ENCODE measurements at places on chromosomes 5 and 9.

DNA sequence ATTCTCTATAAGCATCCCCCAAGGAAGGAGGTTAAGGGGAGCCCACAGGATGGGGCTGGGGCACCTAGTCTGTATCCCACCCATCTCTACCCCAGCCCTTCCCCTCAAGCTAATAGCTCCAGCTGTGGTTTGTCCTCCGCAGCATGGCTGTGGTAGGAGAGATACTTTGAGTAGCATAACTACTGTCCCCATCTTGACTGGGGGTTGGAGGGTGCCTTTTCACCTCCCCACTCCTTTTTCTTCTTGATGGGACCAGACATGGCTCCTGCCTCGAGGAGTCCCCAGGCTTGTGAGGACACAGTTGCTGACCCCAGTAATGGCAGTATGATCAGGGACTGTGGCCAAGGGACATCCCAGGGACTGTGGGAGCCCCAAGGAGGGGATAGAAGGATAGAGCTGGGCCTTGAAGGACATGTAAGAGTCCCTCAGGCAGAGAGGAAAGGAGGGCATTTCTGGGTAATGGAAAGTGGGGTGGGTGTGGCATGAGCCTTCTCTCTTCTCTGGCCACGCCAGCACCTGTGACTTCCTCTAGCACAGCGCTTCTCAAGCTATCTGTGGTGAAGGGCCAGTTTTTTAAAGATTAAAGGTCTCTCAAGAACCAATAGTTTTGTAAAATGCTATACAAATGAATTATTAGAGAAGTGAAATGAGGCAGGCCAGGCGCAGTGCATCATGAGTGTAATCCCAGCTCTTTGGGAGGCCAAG, 14.0 kb downstream of the OLFML2A start:
- no peak for DNase-seq

- no peak for DNase-seq
These were observed 132.8 kb upstream of the TAF11L2 start for GRCh38 chr5:17364987-17365810.

- no peak for DNase-seq
These were observed 128.1 kb upstream of the LMX1B start for GRCh38 chr9:126485662-126486061.

GRCh38 chr9:81289622-81290021, 399.7 kb downstream of the TLE1 start:
- DNase-seq = no peak

DNA sequence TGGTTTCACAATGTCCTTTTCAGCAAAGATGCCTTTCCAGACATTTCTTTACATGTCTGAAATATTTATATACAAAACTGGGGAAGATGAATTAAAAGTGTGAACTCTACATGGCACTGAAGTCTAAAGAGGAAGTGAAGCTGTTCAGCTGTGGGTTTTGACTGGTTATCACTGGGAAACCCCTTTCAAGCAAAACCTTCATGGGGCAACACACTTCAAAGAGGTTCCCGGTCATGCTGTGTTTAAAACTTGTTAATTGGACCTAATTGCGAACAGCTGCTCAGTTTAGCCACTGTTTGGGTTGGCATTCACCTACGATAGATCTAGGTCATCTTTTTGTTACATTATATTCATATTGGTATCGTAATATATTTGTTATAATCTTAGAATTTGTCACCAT, 20.0 kb upstream of the GDNF start:
- no peak for DNase-seq

GRCh38 chr5:36300927-36301540, 668 bp downstream of the RANBP3L start:
- DNase-seq = no peak

DNA sequence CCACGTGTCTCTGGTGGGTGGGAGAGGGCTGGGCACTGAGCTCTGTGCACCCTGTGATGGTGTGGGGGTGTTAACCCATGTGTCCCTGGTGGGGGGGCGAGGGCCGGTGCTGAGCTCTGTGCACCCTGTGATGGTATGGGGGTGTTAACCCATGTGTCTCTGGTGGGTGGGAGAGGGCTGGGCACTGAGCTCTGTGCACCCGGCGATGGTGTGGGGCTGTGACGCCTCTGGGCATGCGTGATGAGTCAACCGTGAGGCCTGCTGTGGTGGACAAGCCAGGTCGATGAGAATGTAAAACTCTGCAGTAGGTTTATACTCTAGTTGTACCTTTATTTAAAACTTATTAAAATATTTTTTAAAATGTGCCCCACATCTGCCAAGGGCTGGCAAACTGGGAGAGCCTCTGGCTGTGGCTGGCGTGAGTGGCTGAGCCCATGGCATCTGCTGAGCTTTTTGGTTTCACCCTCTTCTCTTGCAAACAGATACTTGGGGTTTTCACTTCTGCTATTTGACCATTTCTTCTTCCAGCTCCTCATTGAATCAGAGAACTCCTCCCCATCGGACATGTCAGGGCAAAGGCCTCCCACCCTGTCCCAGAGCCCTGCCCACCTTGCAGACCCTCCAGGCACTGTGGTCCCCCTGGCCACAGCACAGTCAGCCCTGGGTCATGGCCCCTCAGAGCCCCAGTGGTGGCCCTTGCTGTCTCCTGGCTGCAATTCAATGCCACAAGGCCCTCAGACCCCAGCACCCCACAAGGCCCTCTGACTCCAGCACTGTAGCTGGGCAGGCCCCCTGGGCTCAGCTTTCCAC, 18.5 kb upstream of the EXOC3 start:
- DNase-seq = no peak

- no peak for DNase-seq
These were observed 61.5 kb upstream of the CTXN3 start for GRCh38 chr5:127587246-127587917.

- DNase-seq = peak; percentile 65
These were observed 14.0 kb upstream of the PWWP2A start for GRCh38 chr5:160133071-160133917.

- peak; percentile 67 for DNase-seq
These were observed 31.6 kb downstream of the IER5L start for GRCh38 chr9:129146441-129146941.

- no peak for DNase-seq
These were observed 11.7 kb downstream of the SH3PXD2B start for GRCh38 chr5:172442592-172442991.

- DNase-seq = no peak
These were observed 19.3 kb upstream of the ORM1 start for GRCh38 chr9:114303571-114303970.

DNA sequence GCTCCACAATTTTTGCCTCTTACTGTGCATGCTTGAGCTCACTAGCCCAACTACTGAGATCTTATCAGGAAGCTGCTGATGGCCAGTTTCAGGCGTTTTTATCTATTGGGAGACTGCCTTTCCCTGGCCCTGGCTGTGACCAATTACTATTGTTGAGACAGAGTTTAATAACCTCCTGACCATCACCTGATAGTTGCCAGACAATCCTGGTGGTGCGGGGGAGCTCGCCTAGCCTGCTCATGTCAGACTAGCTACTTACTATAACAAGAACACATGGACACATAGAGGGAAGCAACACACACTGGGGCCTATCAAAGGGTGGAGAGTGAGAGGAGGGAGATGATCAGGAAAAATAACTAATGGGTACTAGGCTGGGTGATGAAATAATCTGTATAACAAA, 13.0 kb upstream of the OXCT1 start:
- no peak for DNase-seq

DNA sequence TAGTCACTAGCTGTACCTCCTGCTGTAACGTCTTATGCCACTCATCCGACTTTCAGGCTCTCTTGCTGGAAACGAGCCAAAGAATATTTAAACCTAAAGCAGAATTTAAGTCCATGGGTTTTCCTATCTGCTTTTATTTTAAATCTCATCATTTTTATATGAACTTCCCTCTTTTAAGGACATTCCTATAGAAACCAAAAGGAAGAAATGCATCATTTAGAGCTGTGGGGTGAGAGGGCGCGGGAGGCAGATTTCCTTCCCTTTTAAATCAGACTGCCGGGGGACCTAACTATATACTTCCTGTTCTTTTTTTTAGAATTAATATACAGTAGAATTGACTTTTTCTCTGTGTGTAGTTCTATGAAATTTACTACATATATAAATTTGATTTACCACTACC, 468.8 kb downstream of the BNC2 start:
- DNase-seq = no peak

DNA sequence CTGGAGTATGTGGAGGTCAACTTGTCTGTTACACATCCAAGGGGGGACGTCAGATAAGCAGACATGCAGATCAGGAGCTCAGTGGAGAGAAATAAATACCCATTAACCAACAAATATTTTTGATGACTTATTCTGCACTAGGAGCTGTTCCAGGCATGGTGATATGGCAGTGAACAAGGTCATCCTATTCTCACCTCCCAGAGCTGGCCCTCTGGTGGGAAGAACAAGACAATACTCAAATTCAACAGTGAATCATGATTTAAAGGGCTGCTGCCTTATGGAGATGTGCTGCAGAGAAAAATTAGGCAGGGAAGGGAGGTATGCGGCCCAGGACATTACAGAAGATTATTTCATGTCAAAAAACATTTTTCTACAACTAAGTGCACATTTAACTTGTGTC, 36.5 kb downstream of the SYK start:
- no peak for DNase-seq

GRCh38 chr5:16871746-16872339, 64.2 kb downstream of the MYO10 start:
- peak; percentile 47 for DNase-seq

- no peak for DNase-seq
These were observed 37.7 kb downstream of the NR4A3 start for GRCh38 chr9:99859243-99859980.

- DNase-seq = no peak
These were observed 111.1 kb upstream of the RASA1 start for GRCh38 chr5:87156631-87157030.

DNA sequence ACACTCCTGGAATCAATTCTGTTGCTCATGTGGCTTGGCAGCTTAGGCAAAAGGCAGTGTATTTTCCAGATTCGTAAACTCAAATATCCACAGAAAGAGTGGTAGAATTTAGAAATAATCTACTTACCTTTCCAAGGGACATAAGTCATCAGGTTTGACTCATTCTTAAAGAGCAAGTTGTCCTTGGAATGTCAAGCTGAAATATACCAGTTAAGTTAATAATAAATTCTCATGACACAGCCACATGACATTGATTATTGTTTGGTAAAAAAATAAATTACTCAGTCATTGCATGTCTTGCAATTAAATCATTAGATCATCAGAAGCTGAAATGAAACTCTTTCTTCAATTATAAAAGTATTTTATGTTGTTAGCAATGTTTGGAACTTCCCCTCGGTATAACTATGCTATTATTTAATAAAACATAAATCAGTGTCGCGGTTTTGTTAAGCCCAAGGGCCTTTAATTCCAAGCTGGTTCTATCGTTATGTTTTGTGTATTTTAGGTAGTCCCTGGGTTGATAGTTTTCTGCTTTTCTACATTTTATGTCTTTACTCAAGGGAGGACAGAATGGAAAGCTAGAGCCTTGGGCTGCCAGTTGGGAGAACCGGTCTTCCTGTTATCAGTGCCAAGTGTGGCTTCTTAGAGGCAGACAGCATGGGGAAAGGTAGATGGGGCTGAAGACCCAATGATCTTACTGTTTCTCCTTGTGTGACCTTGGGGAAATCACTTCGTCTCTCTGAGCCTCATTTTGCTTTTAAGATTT, 79.3 kb upstream of the PRLR start:
- DNase-seq = no peak

- DNase-seq = peak; percentile 80
These were observed 102.5 kb upstream of the PANK3 start for GRCh38 chr5:168681556-168682183.

DNA sequence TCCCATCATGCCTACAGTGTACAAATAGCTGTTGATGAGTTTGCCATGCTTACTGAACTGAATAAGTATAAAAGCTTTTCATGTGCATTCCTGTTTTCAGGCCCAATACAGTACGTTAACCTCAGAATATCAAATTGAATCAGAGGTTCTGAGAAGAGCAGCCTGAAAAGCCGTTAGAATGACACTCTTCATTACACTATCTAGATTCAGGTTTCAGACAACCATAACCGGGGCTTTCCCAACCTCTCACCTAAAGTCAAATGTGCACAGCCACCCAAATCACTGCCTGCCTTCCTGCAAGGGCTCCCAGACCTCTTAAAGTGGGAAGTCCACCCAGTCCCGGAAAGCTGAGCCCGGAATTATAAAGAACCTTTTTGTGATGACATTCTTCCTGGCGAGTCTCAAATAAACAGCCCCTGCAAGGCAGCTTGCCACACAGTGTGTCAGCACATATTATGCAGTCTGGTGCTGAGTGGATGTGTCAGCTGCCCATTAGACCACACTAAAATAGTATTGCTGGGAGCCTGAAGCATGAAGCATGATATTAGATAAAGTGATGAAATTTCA, 245.8 kb downstream of the TLE4 start:
- DNase-seq = peak; percentile 26

- no peak for DNase-seq
These were observed 702 bp downstream of the TMEM8B start for GRCh38 chr9:35829764-35830096.

DNA sequence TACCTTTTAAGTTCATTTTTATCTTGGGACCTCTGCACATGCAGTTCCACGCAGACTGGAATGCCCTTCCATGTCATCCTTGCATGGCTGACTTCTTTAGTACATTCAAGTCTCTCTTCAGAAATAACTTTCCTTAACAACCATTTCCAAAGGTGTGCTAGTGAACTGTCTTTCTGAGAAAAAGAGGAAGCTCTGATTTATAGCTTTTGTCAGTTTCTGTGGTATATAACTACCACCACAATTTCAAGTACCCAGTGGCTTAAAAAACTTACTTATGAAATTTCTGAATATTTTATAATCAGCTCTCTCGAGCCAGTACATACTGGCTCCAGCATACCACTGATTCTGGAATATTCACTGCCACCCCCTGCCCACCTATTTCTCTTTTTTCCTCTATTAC, 1613.8 kb downstream of the MAT2B start:
- DNase-seq = no peak

DNA sequence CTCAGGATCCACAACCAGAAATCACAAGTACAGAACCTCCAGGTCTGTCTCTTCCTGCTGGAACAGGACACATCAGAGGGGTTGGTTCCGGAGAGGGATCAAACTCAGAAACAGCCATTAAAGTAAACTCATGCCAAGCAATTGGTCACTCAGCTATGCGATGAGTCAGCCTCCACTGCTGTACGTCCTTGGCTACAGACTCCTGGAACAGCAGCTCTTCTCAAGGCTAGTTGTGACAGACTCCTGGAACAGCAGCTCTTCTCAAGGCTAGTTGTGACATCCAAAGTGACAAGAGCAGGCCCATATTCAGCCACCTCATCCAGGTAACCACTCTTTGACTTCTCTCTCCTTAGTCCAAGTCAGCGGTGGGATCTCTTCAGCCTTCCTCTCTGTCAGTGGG, at the start of gene SPINK13:
Gene SPINK13 (plus strand): TSS at position 229 of the 400 bp plus-strand sequence. CDS start 1,279 bp downstream, outside the sequence.
- DNase-seq = peak; percentile 75

DNA sequence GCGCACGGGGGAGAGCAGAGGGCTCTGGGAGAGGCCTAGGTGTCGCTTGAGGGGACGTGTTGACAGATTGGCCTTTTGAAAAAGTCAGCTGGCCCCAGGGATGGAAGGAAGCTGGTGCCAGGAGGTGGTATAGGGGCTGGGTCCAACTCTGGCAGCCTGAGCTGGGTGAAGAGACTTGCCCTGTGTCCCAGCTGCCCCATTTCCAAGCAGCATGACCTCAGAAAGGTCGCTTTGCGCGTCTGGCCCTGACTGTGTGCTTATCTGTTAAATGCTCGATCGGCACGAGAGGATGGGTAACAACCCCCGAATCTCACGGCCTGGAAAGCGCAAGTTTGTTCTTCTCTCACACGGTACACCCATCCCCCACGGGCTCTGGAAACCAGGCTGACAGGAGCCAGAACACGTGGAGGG, 31.2 kb upstream of the LAMC3 start:
- DNase-seq = no peak

GRCh38 chr9:2727966-2728613, 10.8 kb downstream of the KCNV2 start:
- peak; percentile 86 for DNase-seq

GRCh38 chr5:157651623-157652376, 438 bp downstream of the SOX30 start:
- DNase-seq = peak; percentile 83
